ENCODE measurements at places on chromosomes 11 and 22.

GRCh38 chr22:41543854-41544670 is at the start of gene POLR3H:
TSS of gene POLR3H (minus strand) at chr22:41544470. CDS start at chr22:41544101, 369 bp downstream.
- peak; percentile 100 for DNase-seq

- no peak for DNase-seq
These were observed 1.5 kb upstream of the POLA2 start for GRCh38 chr11:65260302-65260701.

- DNase-seq: no peak
These were observed 8.0 kb upstream of the CD82 start for GRCh38 chr11:44557464-44557863.

GRCh38 chr11:120401506-120401905 is 65.3 kb downstream of the ARHGEF12 start:
- DNase-seq: no peak

- DNase-seq: no peak
These were observed 2.0 kb upstream of the L3MBTL2 start for GRCh38 chr22:41203118-41203517.

- DNase-seq: no peak
These were observed 20.5 kb upstream of the CELSR1 start for GRCh38 chr22:46557736-46558480.

- DNase-seq: no peak
These were observed 19.6 kb upstream of the EIF3D start for GRCh38 chr22:36548606-36549005.

GRCh38 chr11:119573858-119574257 is 150.9 kb upstream of the THY1 start:
- no peak for DNase-seq

- DNase-seq: no peak
These were observed 13.6 kb downstream of the C2CD3 start for GRCh38 chr11:74157169-74157568.

GRCh38 chr11:22041039-22041438 is 151.8 kb upstream of the ANO5 start:
- DNase-seq: no peak

DNA sequence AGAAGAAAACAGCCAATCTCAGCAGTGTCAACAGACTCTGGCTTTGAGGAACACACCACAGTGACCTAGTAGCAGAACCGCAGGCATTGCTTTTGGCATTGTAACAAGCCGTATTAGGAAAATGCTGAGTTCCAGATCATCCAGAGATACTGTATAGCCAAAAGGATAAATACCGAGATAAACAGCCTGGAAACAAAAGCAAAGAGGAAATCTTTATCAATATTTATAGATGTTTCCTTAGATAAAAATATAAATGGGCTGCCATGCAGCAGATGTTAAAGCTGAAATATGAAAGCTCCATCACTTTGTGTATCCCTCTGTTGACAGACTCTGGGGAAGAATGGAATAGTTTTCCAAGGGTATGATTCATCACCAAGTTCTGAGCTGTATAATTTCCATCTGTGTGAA is 98.9 kb upstream of the TP53AIP1 start:
- DNase-seq: no peak

GRCh38 chr11:46565232-46565840 is 28.5 kb downstream of the AMBRA1 start:
- DNase-seq: no peak

DNA sequence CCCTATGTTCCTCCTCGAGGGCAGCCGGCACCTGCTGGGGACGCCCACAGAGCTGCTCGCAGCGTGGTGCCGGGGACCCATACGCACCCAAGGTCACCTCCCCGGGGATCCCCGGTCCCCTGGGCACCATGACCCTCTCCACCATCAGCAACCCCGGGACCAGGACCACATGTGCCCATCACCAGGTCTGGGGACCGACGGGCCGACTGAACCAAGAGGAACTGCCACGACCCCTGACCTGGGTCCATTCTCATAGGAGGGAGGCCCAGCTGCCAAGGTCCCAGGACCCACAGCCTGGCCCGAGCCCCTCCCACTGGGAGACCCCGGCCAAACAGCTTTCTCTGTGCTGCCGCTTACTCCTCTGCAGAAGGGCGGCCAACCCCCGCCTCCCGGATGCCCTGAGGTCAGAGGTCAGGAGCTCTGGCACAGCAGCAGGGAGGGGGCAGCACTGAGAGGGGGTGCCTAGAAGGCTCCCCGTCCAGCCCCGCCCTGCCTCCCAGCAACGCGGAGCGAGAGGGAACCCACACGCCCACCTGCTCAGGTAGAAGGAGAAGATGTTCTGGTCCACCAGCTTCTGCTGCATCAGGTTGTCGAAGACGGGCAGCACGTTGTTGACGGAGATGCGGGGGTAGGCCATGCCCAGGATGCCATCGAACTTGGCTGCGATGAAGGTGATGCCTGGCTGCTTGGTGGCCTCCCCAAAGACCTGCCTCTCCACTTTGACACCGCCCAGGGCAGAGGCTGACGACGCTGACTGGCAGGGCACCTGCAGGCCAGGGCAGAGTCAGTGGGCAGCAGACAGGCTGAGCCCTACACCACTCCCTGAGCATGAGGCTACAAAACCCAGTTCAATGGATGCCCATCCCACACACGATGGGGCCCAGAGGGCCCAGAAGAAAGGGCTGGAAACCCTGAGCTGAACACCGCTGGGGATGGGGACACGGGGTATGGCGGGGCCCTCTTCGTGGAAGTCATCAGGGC is 6.6 kb downstream of the CTSD start:
- DNase-seq: no peak

DNA sequence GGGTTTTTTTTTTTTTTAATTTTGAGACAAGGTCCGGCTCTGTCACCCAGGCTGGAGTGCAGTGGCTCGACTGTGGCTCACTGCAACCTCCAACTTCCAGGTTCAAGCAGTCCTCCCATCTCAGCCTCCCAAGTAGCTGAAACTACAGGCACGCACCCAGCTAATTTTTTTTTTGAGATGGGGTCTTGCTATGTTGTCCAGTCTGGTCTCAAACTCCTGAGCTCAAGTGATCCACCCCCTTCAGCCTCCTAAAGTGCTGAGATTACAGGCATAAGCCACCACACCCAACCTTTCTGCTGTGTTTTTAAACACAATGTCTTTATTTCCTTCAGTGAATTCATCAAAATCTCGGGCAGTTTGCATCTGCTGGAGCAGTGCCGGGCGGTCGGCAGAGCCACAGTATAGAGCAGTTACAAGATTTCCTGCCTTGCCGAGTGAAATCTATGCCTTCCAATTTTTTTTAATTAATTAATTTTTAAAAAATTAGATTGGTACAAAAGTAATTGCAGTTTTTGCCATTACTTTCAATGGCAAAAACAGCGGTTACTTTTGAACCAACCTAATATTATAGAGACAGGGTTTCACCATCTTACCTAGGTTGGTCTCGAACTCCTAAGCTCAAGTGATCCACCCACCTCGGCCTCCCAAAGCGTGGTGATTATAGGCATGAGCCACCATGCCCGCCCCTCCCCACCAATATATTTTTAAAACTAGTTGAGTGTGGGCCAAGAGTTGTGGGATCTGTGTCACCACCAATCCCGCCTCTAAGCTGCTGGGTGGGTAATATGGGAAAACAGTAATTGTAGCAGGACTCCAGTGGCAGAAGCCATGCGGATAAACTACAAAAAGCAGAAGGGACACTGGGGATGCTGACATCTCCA is 2.7 kb upstream of the ACY3 start:
- no peak for DNase-seq

- DNase-seq: no peak
These were observed 47.7 kb downstream of the FBLN1 start for GRCh38 chr22:45550416-45550815.

GRCh38 chr11:64268025-64268892 is 16.2 kb downstream of the BAD start:
- DNase-seq: no peak

DNA sequence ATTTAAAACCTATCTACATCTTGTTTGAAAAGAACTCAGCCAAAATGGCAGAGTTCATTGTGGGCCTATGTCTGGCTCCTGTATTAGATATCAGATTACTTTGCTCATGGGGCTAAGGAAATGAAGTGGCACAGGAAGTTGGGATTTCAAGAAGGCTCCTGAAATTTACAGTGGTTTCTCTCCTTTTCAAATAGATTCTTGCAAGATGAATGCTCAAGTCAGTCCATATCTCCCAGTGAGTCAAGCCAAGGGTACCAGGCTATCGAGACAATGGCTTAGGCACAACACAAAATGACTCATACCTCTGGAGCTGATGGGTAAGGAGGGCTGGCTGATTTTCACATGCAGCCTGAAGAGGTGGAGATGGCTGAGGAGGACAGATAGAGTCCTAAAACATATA is 24.1 kb upstream of the APOA1 start:
- no peak for DNase-seq

DNA sequence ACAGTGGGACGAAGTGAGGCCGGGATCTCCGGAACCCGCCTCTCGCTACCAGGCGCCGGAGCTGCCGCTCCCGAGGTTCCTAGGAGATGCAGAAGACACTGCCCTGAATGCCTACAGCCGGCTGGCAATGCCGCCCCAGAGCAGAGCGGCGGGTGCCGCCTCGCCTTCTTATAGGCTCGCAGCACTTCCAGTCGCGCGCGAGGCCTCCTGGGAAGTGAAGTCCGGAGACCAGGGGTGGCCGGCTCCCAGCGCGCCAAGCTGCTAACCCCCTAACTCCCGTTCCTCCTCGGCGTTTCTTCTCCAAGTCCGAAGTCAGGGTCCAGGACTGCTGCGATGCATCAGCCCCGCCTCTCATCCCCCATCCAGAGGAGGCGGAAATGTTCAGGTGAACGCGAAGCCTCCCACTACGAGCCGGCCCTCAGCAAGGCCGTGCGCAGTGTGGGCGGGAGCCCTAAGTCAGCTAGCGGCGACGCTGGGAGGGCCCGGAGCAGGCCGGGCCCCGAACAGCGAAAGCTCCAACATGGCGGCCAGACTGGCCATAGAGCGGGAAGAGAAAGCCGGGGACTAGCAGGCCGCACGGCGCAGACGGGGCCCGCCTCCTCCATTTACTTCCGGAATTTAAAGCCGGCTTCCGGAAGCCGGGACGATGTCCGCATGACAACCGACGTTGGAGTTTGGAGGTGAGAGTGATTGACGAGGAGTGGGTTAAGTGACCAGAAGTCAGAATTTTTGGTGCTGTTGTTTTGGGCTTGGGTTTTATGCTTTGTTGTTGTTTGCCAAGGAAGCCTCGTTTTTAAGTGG is at the start of the genes CYB561A3 and TMEM138:
Gene CYB561A3 (minus strand): TSS at position 142 of the 801 bp plus-strand sequence. CDS start 5,169 bp downstream, outside the sequence.
Gene TMEM138 (plus strand): TSS at position 634 of the 801 bp plus-strand sequence. CDS start 2,017 bp downstream, outside the sequence.
- peak; percentile 92 for DNase-seq

DNA sequence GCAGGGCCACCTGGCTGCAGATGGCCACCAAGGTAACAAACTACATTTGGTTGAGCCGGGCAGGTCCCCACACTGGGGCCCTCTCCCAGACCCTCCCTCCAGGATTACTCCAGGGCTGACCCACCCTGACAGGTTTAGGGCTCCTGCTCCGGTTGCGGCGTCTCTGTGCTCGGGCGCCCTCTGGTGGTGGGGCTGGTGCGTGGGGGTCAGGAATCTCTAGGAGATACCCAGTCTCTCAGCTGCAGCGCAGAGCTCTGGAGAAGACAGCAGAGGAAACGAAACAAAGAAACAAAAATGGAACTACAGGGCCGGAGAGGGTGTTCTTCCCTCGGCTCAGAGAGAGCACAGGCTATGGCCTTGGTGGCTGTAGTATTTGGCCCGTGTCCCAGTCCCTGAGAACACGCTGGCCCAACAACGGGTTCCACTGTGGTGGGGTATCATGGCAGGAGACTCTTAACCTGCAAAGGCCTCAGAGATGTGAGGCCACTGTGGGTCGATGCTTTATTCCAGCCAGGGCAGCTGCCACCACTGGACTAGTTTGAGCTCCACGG is 2.4 kb downstream of the C11orf96 start:
- peak; percentile 80 for DNase-seq
